ENCODE measurements at places on chromosomes 16 and 17.
A peak's percentile ranks its signal among the peaks of the same experiment; 100 is the strongest.

DNA sequence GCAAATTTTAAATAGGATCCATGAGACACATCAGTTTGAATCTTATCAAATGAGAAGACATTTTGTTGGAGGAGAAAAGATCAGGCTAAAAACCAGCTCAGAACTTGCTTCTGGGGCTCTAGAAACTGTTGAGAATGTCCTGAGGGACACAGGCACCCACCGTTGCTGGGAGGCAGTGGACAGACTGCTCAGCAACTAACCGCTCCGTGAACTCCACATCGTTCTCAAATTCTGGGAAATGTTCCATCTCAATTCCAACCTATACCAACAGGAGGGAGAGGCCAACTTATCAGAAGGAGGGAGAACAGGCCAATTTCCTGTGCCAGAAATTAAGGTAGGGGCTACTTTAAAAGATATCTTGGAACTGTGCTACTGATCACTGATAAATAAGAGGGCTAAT is 8.3 kb downstream of the TAT start:
- no peak for DNase-seq

- no peak for DNase-seq
These were observed 137.9 kb downstream of the GAS7 start for GRCh38 chr17:10060526-10060925.

GRCh38 chr16:23640615-23640930 is 537 bp downstream of the PALB2 start:
- no peak for DNase-seq

DNA sequence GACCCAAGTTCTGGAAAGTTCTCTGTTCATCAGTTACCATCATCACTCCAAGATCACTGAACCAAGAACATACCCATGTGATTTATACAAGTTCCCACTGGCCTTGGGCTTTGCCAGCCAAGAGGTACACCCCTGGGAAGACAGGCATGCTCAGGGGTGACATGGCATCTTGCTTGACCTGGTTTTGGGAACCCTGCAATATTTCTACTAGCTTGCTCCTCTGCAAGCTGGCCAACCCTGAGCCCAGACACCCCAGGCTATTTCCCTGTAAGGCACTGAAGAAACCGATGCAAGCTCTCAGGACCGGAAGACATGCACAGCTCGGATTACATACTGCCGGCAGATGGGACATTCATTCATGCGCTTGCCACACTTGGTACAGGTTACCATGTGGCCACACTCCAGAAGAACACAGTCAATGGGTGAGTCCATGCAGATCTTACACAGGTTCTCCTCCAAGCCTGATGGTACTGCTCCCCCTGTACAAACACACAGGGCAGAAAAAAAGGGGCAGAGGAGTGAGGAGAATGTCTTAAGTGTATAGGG is 31.4 kb downstream of the LIG3 start:
- no peak for DNase-seq

GRCh38 chr16:69611103-69611640 is 45.4 kb downstream of the NFAT5 start:
- DNase-seq, result no peak

GRCh38 chr16:57556941-57557541 is 14.6 kb downstream of the ADGRG5 start:
- no peak for DNase-seq

GRCh38 chr17:14302431-14303099 is 1.7 kb downstream of the HS3ST3B1 start:
- peak; percentile 63 for DNase-seq

- no peak for DNase-seq
These were observed 58.0 kb downstream of the PIGL start for GRCh38 chr17:16275024-16275423.

DNA sequence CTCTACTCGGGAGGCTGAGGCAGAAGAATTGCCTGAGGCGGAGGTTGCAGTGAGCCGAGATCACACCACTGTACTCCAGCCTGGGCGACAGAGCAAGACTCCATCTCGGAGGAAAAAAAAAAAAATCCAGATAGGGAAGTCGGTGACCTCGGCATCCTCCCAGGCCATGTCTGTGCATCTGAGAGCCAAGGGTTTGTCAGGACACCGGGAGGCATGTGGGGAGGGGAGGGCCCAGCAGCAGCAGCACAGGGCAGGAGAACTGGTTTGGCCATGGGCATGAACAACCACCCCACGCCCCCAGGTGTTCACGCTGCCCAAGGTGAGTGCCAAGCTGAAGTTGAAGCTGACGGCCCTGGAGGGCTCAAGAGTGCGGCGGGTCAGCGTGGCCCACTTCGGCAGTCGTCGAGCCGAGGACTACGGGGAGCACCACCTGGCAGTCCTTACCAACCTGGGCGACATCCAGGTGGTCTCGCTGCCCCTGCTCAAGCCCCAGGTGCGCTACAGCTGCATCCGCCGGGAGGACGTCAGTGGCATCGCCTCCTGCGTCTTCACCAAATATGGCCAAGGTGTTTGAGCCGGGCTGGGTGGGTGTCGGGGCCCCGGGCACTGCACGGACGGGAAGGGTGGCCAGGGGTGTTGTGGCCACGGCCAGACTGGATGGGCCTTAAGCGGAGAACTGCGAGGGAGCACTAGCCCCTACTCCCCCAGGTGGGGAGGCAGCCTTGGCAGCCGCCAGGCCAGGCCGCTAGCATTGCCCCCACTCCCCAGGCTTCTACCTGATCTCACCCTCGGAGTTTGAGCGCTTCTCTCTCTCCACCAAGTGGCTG is 14.7 kb upstream of the MYO15B start:
- no peak for DNase-seq

- no peak for DNase-seq
These were observed 265.9 kb downstream of the CDH8 start for GRCh38 chr16:61770301-61770700.

DNA sequence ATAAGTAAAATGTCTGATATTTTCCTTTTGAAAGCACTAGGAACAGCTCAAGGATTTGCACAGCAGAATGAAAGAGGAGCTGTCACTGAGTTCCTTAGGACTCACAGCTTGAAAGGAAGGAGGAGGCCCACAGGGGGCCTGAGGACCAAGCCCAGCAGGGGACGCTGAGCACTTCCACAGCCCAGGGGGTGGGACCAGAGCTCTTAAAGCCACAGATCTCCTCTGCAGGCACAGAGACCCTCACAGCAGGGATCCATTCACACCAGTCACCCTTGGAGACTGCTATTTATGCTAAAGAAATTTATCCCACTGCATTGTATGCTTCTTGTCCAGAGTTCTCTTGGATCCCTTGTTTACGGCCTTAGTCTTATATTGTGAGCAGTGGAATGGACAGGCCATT is 253.3 kb downstream of the STX8 start:
- DNase-seq, result no peak

GRCh38 chr17:62868723-62869122 is 60.6 kb upstream of the MARCHF10 start:
- DNase-seq, result no peak

GRCh38 chr17:33989361-33990148 is 265.5 kb upstream of the CCL2 start:
- no peak for DNase-seq

DNA sequence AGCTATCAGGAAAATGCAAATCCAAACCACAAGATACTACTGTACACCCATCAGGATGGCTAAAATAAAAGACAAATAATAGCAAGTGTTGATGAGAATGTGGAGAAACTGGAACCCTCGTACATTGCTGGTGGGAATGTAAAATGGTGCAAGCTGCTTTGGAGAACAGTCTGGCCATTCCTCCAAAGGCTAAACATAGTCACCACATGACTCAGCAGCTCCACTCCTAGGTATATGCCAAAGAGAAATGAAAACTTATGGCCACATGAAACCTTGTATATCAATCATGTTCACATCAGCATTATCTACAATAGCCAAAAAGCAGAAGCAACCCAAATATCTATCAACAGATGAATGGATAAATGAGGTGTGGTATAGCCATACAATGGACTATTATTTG is 28.5 kb downstream of the VAC14 start:
- DNase-seq, result no peak

GRCh38 chr17:42078396-42079043 is 19.8 kb downstream of the ZNF385C start:
- DNase-seq, result no peak

DNA sequence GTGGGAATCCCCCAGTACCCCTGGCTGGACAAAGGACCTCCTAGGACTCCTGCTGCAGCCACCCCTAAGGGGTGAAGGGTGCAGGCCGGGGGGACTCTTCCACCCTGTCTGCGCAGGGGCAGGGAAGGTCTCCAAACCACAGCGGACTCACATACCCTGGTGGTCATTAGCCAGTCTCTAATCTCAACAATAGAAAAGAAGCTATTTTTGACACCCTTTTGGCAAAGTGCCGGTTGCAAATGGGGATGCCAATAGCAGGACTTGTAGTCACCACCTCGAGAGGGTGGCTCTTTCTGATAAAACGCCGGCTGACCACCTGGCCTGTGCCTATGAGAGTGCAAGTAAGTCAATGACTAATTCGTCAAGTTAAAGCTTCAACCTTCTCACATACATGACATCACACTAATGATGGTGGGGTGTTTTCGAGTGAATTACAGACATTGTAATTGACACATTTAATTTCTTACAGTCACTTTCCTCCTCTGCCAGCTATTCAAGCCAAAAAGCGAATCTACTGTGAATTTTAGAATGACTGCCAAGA is 23.1 kb upstream of the DNAH17 start:
- no peak for DNase-seq

DNA sequence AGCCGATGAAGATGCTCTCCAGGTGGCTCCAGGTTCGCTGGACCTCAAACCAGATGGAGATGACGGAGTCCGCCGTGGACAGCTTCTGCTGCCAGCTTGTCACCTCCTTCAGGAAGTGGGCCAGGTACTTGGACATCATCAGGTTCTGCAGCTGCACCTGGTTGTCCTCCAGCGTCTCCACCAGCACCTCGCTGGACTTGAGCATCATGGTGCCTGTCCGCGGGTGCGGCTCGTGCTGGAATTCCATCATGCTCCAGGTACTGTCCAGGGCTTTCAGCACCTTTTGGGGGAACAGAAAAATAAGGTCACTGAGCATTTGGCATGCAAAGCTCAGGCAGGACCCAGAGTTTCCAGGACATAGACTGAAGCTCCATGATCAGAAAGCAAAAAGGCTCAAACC is 69.7 kb downstream of the DNAH17 start:
- no peak for DNase-seq

- no peak for DNase-seq
These were observed 868.8 kb downstream of the CDH11 start for GRCh38 chr16:64253096-64253495.

- peak; percentile 82 for DNase-seq
These were observed 5.6 kb downstream of the CORO6 start for GRCh38 chr17:29617125-29617480.

DNA sequence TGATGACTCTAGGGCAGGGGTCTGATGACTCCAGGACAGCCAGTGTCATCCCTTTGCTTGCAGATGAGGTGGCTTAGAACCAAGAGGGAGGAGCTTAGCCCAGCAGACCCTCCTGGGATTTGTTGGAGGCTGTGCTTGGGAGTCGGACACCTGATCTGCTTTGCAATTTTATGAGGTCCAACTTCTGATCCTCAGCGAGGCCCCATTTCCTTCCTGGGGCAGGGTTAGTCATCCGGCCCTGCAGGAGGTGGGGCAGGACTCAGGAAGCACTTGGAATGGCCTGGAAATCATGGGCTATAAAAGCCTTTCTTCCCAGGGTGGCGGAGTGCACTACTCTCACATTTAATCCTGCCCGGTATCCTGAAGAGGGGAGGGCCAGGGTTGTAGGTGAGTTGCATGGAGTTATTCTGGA is 168.5 kb downstream of the MSI2 start:
- DNase-seq, result no peak

GRCh38 chr17:8963647-8964258 is 1.8 kb downstream of the PIK3R5 start:
- DNase-seq, result no peak

- DNase-seq, result no peak
These were observed 11.8 kb downstream of the GNPTG start for GRCh38 chr16:1363501-1364041.

- no peak for DNase-seq
These were observed 290.7 kb upstream of the ASIC2 start for GRCh38 chr17:33583518-33584417.

DNA sequence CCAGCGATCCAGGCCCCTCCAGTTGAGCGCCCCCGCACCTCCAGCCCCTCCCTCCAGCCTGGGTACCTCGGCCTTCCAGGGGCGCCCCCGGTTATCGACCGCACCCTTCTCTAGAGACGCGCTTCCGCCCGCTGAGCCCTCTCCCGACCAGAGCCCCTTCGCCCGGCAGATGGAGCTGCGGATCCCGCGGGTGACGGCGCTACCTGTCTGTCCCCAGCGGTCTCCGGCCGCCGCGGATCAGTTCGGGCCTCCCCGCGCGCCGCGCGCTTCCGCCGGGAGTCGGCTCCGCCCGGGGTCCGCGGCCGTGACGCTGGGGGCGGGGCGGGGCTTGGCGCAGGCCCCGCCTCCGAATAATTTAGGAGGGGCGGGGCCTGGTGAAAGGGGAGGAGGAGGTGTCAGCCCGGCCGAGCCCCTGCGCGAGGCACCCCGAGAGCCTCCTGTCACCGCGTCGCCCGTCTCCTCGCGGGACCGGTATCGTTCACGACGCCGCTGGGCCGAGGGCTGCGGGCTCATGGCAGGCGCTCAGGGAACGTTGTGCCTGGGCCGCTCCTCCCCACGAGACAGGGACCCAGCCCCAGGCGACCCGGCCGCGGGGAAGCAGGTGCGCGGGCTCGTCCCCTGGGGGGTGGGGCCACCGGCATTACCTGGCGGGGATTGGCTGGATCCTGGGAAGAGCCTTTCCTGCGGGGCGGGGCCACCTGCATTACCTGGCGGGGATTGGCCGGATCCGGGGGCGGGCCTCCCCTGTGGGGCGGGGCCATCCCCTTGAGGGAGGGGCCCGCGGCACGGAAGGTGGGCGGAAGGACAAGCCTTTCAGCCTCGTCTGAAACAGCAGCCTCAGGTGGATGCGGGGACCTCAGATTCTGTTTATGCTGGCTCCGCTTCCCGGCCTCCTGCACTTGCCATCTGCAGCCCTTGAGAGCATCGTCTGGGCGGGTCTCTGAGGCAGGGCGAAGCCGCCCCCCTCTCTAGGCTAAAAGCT is at the start of gene SPATA2L:
TSS of gene SPATA2L (minus strand) at position 281 of the 982 bp plus-strand sequence. CDS start 473 bp downstream, outside the sequence.
- DNase-seq, result peak; percentile 96

- DNase-seq, result no peak
These were observed 37.9 kb downstream of the LYRM1 start for GRCh38 chr16:20938426-20938825.

DNA sequence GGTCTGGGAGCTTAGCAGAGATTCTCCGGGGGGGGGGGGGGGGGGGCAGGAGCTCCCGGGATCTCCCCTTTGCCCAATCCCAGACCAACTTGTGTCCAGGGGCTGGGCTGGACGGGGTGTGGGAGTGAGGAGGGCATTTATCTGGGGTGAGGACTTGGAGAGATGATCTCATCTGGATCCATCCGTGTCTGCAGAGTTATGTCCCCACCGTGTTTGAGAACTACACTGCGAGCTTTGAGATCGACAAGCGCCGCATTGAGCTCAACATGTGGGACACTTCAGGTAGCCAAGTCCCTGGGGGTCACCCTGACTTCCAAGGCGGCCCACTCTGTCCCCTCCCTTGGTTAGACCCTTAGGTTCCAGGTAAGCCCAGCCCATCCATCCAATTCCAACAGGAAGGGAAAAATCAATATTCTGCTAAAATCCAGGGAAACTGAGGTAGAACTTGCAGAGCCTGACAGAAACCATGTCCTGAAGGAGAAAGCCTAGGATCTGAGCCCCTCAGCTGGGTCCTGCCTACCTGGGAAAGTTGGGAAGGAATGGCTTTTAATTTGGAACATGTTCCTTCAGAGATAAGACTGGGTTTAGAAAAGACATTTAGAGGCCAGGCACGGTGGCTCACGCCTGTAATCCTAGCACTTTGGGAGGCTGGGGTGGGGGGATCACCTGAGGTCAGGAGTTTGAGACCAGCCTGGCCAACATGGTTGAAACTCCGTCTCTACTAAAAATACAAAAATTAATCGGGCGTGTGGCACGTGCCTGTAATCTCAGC is 921 bp downstream of the RND2 start:
- DNase-seq, result no peak

All from T-helper 22 cell (primary cell).